ENCODE measurements at places on chromosomes 12 and 14.

GRCh38 chr14:82854131-82854530 lies 1320.5 kb upstream of the SEL1L start:
- DNase-seq, result no peak

GRCh38 chr12:115051378-115051777 lies 367.4 kb upstream of the TBX3 start:
- no peak for DNase-seq

- no peak for DNase-seq
Observed at GRCh38 chr14:36847366-36847765, 185.7 kb downstream of the PAX9 start.

GRCh38 chr14:99320621-99321235 lies 48.7 kb upstream of the BCL11B start:
- no peak for DNase-seq

- DNase-seq, result no peak
Observed at GRCh38 chr12:58296863-58297262, 355.5 kb downstream of the ATP23 start.

- no peak for DNase-seq
Observed at GRCh38 chr12:99059824-99060511, 414.9 kb downstream of the APAF1 start.

- no peak for DNase-seq
Observed at GRCh38 chr12:31641509-31642090, 17.9 kb upstream of the ETFBKMT start.

DNA sequence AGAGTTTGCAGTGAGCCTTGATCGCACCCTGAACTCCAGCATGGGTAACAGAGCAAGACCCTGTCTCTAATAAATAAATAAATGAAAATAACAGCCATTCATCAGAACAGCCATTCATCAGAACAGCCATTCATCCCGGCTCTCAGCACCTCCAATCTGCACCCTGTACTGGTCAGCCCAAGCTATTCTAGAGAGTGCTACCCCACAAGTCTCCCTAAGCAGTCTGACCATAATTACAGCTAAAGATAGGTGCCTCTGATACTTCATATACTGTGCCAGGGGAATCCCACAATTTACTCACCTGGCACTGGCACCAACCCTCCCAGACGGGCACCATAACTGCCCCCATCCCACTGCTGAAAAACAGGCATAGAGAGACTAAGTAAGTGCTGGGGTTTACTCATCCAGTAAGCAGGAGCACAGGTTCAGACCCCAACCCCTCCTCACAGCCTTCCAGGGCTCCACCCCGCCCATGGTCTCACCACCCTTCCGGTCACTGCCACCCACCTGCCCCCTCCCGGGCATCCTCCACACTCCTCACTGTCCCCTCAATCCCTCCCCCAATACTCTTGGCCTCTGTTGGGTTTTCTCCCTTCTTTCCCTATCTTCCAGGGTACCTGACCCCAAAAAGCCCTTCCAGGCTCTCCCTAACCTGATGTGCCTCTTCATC lies 15.2 kb upstream of the EIF5 start:
- no peak for DNase-seq

- no peak for DNase-seq
Observed at GRCh38 chr14:89953602-89954001, 928 bp downstream of the EFCAB11 start.

- no peak for DNase-seq
Observed at GRCh38 chr14:68146818-68147217, 327.2 kb downstream of the RAD51B start.

DNA sequence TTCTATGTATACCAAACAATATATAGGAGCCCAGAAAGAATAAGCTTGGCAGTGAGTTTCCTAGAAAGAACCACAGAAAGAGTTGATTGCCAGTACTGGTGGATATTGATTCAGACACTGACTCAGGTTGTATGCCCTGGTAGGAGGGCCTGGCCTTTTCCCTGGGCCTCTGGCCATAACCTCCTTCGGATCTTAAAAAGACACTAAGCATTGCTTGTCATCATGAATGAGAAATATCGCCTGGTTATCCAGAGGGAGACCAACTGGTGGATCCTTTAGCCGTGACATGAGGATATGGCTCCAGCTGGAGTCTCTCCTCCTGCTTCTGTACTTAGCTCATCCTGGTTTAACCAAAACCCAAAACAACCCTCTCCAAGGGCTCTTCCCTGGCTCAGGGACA lies 231.5 kb downstream of the MSRB3 start:
- DNase-seq, result no peak

DNA sequence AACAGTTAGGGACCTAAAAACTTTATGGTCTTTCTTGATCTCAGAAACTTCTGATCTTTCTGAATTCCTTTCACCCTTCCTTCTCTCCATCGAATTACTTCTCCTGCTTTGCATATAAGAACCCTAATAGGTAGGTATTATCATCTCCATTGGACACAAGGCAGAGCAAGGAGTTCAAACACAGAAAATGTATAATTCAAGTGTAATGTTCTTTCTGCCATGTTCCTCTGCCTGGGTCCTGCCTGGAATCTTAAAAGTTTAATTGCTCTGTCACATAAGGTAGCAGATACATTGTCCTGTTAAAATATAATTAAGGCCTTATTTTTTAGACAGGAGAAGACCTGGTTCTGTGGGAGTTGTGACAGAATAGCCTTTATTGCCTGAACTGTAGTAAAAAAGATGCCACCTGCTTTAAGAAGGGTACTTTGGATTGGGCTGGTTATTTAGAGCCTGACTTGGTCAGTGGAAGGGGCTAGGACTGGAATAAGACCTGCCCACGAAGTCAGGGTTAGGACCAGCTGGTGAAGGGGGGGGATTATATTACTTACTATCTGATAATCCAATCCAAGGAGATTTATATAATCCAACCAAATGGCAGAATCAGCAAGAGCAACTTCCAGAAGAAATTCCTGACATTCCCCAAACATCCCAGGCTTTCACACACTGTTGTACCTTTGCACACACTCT lies 10.4 kb downstream of the G2E3 start:
- DNase-seq, result no peak

- DNase-seq, result no peak
Observed at GRCh38 chr14:93269341-93270068, 62.4 kb downstream of the UBR7 start.

Measured in CD4-positive, alpha-beta T cell treated with Interleukin-6 for 4 hours (primary cell).